ENCODE measurements at places on chromosomes 16 and 17.

GRCh38 chr16:49592546-49593423 is 219.2 kb downstream of the C16orf78 start:
- DNase-seq, result no peak

- DNase-seq, result no peak
Measured at GRCh38 chr16:24463196-24463945, 76.0 kb upstream of the RBBP6 start.

DNA sequence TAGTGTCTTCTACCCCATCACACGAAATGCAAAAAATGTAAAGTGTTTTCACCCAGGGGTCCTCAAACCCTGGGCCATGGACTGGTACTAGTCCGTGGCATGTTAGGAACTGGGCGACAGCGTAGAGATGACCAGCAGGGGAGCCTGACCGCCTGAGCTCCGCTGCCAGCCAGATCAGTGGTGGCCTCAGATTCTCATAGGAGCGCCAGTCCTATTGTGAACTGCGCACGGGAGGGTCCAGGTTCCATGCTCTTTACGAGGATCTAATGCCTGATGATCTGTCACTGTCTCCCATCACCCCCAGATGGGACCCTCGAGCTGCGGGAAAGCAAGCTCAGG is 4.5 kb downstream of the SCARF1 start:
- no peak for DNase-seq

DNA sequence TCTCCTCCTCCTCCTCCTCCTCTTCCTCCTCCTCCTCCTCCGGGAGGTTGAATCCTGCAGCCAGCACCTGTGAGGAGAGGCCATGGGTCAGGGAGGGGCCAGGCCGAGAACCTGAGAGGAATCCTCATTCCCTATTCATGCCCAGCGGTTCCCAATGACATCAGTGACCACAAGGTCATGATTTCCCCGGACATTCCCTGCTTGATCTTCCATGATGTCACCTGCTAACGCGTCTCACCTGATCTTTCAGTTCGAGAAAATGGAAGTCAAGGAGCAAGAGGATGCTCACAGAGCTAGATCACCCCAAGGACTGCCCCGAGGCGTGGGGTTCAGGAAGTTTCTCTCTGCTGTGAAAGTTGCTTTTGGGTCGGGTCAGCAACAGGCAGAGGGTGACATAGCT is 5.4 kb downstream of the APOBR start:
- DNase-seq, result no peak

DNA sequence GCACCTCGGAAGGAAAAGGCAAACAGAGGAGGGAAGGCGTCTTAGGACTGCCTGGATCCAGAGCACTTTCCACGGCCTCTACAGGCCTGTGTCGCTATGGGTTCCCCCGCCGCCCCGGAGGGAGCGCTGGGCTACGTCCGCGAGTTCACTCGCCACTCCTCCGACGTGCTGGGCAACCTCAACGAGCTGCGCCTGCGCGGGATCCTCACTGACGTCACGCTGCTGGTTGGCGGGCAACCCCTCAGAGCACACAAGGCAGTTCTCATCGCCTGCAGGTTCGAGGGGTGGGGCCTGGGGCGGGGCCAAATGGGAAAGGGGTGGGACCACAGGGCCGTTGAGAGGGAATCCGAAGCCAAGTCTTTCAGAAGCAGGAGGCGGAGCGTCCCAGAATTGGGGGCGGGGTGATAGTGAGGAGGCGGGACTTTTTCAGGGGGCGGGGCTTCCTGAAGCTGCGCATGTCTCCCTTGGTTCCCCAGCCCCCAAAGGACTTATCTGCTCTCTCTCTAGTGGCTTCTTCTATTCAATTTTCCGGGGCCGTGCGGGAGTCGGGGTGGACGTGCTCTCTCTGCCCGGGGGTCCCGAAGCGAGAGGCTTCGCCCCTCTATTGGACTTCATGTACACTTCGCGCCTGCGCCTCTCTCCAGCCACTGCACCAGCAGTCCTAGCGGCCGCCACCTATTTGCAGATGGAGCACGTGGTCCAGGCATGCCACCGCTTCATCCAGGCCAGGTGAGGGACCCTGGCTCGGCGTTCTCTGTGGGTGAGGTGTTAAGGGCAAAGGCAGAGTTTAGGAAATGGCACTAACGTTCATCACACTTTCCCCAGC is 939 bp downstream of the BCL6B start:
- peak; percentile 35 for DNase-seq

- DNase-seq, result no peak
Measured at GRCh38 chr17:57243171-57243622, 13.1 kb upstream of the MSI2 start.

- DNase-seq, result no peak
Measured at GRCh38 chr17:66673668-66674276, 161.1 kb upstream of the CACNG5 start.

DNA sequence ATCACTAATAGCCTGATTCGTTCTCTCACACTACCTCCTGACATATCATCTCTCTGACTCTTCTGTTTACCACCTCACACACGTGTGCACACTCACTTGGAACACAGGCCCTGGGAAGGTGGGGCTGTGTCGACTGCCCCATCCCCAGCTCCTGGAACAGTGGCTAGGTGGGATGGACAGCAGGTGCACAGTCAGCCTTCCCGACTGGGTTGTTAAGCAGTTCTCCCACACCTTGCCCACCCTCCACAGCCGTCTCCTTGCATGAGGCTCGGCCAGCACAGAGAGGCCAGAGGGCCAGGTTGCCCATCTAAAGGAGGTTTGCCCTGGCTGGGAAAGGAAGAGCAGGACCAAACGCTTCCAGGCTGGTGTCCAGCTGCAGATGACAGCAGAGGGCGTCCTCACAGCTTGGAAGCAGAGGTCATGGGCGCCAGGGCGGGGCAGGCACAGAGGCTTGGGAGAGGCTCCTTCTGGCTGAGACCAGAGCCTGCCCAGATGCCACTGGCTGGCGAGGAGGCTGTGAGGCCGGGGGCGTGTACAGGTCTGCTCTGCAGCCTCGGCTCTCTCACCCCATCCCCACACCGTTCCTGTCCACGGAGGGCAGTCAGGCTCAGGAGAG is 92.8 kb downstream of the AMFR start:
- no peak for DNase-seq

- no peak for DNase-seq
Measured at GRCh38 chr16:28120754-28121153, 57.2 kb upstream of the GSG1L start.

DNA sequence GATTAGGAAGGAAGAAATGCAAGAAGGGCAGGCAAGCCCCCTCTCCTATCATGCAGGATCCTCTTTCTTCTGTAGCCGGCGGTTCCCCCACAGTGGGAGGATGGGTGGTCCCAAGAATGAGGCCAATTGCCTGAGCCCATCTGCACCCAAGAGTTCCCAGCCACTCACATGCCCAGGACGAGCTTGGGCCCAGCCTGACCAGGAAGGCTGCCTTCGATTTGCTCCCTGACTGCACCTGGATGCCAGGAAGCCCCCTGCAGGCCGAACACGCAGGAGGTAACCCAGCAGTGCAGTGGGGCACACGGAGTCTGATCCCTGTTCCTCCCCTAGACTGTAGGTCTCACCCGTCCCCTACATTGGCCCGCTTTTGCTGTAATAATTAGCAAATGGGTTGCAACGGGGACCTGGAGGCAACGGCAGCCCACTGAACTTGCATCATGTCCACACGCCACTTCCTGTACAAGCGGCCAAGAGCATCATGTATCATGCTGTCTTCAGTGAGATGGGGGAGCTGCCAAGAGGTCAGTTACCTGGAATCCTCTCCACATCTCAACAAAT is 67.5 kb downstream of the AMFR start:
- DNase-seq, result no peak

DNA sequence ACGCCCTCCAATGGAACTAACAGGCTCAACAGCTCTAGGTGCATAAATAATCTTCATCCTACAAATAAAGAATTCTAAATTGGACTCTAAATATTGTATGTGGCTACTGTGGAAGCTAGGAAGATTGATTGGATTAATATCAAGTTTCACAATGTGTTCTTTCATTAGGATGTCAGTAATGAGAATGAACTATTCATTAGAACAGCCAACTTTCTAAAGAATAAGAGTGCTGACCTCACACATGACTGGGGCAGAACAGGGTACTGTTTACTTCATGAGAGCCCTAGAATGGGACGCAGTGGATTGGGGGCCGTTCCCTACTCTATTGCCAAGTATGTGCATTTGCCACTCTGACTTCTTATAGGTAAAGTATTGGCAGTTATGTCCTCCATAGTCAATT is 528.2 kb upstream of the RBFOX1 start:
- no peak for DNase-seq

DNA sequence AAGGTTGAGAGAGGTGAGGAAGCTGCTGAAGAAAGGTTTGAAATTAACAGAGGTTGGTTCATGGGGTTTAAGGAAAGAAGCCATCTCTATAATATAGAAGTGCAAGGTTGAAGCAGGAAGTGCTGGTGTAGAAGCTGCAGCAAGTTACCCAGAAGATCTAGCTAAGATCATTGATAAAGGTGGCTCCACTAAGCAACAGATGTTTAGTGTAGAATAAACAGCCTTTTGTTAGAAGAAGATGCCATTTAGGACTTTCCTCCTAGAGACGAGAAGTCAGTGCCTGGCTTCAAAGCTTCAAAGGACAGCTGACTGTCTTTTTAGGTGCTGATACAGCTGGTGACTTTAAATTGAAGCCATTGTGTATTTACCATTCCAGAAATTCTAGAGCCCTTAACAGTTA is 29.3 kb downstream of the GOSR1 start:
- no peak for DNase-seq

- DNase-seq, result no peak
Measured at GRCh38 chr16:53664724-53665345, 38.8 kb downstream of the RPGRIP1L start.

DNA sequence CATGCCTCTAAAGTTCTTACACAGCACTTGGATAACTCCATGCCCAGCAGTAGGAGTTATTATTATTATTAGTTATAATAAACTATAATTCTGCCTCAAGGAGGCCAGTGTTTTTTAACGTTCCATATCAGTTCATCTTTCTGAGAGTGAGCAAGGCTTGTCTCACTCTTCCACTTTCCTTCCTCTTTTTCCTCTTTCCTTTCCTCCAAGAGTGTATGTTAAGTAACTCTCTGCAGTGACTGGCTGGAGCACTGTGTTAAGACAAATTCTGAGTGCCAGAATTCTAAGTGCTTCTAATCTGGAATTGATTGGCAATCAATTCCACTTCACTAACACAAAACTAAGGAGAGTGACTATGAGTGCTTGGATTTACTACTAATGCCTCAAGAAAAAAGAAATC is 16.4 kb downstream of the CLEC19A start:
- no peak for DNase-seq

DNA sequence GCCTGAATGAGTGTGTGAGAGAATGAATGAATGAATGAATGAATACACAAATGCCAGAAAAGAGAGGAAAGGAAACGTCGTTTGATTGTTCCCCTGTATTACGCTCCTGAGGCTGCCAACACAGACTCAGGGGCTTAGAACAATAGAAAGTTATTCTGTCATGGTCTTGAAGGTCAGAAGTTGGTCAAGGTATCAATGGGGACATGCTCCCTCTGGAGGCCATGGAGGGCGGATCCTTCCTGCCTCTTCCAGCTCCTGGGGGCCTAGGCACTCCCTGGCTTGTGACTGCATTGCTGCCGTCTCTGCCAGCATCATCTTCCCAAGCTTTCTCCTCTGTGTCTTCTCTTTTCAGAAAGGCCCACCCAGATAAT is 1.5 kb upstream of the SLC38A8 start:
- DNase-seq, result no peak

GRCh38 chr17:5437721-5438317 is 1.1 kb downstream of the C1QBP start:
- DNase-seq, result no peak

DNA sequence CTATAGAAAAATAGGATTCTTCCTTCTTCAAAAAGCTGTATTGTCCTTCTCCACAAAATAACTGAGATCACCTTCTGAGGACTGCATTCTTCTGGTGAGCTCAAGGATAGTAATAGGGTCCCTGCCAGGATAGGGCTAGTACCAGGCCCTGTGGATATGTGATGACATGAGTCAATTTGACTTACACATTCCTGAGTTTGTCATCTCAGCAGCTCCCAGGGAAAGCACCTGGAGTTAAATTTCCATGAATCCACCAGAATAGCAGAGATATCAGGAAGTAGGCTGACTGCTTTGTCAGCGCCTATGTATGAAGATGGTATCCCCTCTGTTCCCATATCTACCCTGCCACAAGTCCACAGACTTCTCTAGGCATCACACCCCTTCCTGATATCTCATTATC is 225.8 kb downstream of the PMP22 start:
- no peak for DNase-seq

DNA sequence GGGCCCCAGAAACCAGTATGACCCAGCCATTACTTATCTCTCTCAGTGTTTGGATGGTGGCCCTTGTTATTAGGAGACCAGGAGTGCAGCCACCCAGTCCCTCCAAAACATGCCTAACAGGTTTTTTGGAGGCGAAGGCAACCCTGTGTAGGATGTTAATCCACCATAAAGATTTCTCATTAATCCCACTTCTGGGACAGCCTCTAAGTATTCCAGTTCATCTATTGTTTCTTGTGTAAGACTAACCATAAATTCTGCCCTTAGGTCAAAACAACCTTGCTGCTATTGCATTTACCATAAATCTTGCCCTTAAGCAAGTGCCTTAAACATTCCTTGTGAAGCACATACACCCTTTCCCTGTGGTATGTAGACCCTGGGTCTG is 21.5 kb upstream of the OR1F1 start:
- DNase-seq, result no peak

GRCh38 chr16:1673424-1674151 is 4.5 kb upstream of the JPT2 start:
- no peak for DNase-seq

DNA sequence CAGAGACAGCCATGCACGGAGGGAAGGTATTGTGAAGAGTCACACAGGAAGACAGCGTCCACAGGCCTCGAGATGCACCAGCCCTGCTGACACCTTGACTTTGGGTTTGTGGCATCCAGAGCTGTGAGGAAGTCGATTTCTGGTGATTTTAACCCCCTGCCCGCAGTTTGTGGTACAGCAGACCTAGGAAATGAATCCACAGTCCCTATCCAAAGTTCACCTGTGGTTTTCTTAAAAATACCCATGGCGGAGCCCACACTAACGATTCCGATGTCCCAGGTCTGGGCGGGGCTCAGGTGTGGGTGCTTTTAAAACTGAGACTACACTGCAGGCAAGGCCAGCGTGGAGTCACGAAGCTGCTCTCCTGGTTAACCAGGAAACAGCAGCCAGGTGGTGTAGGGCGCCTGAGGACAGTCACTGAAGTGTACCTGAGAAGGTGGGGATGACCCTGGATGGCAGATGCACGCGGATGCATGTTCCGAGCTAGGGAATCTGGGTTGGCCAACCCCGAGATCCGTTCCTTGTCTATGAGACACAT is 14.4 kb upstream of the MEAK7 start:
- no peak for DNase-seq

- DNase-seq, result no peak
Measured at GRCh38 chr17:17940441-17940911, 31.7 kb downstream of the TOM1L2 start.
